Activated CD4-positive, alpha-beta T cell treated with anti-CD3 and anti-CD28 coated beads, Interleukin-2, amount 50 U/mL, for 48 hours (primary cell): ENCODE measurements at places on chromosomes 2 and 18.

DNA sequence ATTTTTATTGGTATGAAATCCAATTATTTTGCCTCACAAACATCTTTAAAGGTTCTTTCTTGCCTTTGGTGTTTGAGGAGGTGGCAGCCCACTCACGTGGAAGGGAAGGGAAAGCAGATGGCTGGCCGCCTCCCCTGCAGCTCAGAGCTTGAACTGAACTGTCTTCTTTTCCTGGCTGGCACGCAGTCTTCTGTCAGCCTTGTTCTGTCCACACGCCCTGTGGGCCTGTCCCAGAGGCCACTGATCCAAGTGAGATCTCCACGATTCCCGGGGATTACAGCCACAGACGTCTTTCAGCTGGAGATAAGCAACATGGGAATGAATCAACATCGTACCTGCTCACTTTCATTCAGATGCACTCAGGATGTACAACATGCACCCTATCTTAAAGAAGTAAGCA is 73.3 kb downstream of the TMEM18 start:
- no peak for DNase-seq

DNA sequence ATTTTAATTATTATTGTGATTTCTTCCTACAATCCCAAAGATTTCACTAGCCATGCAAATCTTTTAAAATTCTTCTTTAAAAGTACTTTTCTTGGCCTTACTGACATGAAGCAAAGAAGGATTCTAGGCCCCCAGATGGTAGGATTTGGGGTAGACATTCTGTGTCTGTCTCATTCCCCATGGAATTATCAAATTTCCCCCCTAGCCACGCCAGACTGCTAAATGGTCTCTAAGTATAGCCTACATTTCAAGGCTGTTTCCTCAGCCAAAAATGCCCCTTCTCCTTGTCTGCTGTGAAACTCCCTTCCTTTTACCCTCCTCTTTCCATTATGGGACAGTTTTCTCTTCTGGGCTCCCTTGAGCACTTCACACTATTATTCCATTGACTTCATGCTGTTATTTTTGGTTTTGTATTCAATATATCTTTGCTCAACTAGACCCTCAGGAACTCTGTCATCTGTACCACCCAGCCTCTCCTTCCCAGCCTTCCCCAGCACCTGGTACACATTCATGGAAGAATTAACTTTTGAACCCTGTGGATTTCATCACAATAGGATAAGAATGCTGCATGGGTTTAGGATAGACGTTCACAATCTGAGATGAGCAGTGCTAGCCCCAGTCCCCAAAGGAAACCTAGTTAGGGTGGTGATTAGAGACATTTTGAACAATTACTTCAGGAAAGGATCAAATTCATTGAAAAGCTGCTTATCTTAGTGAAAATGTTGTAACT is 21.5 kb upstream of the CYP1B1 start:
- DNase-seq, result no peak

GRCh38 chr18:30814446-30814845 is 228.1 kb downstream of the DSC3 start:
- DNase-seq, result no peak

DNA sequence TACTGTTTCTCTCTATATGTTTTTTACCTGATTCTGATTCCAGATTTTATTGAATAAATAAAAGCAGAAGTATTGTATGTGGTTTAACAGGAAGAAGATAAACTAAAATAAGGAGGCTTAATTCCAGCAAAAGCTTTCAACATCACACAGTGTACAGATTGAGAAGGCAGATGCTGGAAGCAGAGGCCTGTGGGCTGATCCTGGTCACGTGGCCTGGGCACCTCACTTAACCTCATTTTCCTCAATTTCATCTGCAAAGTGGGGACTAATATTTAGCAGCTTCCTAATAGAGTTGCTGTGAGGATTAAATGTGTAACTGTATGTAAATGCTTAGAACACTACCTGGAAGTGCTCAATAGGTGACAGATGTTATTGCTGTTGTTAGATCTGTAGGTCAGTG is 58.0 kb downstream of the CDCA7 start:
- DNase-seq, result no peak

GRCh38 chr2:10477443-10478297 is 29.5 kb upstream of the ODC1 start:
- DNase-seq, result no peak

DNA sequence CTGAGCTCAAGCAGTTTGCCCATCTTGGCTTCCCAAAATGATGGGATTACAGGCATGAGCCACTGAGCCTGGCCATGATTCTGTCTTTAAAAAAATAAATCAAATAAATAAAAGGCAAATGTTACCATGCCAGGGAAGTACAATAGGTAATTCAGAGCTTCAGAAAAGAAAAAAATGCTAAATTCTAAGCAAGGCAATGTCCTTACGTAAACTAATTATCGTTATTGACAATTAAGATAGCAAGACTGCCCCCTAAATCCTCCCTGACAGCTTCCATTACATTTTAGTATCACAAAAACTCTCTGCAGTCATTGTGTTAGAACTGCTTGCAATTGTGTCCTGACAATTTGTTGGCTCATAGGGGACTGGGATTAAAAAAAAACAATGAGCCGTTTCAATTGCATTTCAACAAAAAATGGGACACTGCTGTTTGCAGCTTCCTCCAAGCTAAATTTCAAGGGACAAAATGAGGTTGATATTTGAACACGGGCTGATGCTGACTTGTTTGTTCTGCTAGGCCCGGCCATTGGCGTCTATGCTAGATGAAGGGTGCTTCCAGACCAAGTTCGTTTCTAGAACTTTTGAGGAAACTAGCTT is 88.9 kb downstream of the MOGAT1 start:
- no peak for DNase-seq

DNA sequence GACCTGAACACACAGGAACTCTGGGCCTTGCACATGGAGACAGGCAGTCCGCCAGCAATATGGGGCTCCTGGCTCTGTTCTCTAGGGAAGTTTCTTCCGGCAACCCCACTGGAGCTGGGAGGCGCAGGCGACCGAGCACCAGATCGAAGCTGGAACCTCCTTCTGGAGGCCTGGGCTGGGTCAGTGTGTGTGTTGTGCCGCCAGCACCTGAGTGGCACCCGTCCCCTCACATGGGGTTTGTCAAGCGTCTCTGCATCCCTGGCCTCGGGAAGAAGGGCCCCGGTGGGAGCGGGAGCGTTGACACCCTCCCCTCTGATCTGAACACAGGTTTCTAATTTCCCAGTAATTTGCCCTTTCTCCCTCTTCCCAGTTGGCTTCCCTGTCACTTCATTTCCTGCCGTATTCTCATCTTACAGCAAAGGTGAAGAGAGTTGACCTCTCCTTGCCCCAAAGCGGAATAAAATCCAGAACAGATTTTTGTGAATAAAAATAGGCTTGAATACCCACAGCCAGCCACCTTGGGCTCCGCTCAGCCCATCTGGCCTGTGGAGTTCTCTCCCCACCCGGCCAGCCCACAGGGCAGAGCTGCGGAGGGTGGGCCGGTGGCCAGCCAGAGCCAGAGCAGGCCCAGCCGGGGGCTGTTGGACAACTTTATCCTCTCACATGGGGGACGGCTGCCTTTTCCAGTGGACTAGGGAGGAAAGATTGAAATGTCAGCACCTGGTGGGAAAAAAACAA is 85.9 kb downstream of the APOB start:
- no peak for DNase-seq

GRCh38 chr2:45898819-45899218 is 247.3 kb downstream of the PRKCE start:
- no peak for DNase-seq

DNA sequence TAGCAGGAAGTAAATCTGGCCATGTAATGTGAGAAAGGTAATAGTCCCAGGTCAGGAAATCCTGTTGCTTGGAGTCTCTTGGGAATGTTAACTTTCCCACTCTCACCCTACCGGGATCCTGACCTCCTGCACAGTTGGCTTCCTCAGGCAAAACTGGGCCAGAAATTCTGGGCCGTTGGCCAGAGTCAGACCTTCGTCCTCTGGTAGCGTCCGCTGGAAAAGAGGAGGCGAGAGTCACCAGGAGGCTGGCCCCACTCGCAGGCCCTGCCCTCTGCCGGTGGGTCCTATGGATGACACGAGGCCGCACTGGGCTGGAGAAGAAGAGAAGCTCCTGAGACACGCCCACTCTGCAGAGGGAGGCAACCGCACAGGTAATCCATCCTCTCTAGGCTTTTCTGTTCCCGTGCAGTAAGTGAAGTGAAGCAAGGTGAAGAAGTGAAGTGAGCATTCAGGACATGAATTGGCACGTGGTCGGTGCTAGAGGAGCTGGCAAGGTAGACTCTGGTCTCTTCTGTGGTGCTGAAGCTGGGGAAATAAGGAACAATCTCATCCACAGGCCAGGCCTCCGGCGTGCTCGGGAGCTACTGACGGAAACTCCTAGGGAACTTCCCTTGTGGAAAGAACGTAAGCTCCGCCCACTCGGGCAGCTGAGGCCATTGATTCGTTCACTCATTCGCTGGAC is 182.7 kb upstream of the GLI2 start:
- DNase-seq, result peak; percentile 27

DNA sequence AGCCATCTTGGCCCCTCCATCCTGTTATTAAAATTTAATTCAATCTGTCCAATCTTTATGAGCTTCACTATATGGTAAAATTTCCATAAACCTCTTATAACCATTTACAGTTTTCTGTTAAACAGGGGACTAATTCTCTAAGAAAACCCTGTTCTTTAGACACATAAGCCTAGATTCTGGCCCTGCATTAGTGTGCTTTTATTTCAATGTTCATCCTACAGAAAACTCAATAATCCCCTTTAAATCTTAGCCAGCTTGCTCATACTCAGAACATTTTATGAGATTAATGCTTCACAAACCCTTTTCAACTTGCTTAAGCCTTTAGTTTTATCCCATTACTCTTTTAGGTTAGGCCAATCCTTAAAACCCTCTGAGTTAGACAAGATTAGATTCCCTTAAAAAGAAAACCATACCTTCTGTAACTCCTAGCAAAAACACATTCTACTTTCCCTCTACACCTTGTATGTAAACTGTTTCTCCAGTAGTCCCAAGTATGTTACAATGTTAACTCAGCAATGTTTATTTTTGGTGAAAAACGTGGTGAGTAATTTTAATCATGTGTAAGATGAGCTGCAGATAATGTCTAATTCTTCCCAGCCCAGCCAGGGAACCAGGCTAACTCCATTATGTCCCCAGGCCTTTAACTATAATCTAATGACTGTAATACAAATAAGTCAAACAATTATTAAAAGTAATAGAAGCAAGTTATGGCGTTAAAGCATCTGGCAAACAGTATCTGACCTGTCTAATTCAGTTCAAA is 1953.4 kb upstream of the LRRTM1 start:
- DNase-seq, result no peak

DNA sequence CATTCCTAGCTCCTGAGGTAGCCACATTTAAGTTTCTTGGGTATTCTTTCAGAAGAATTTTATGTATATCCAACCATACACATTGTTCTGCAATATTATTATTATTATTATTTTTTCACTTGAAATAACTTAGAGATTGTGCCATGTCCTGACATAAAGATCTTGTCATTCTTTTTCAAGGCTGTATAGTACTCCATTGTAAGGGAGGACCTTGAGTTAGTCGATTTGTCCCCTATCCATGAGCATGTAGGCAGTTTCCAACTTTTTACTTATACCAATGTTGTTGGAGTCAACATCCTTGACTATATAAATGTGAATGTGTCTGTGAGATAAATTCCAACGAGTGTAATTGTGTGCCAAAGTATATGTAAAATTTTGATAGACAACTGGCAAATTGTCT is 891 bp upstream of the EGR4 start:
- DNase-seq, result no peak

GRCh38 chr2:156573710-156574109 is 137.5 kb downstream of the GPD2 start:
- no peak for DNase-seq

- DNase-seq, result no peak
Observed at GRCh38 chr18:50727721-50728471, 91.9 kb downstream of the MRO start.

- no peak for DNase-seq
Observed at GRCh38 chr2:23745068-23745725, 181.7 kb downstream of the ATAD2B start.

DNA sequence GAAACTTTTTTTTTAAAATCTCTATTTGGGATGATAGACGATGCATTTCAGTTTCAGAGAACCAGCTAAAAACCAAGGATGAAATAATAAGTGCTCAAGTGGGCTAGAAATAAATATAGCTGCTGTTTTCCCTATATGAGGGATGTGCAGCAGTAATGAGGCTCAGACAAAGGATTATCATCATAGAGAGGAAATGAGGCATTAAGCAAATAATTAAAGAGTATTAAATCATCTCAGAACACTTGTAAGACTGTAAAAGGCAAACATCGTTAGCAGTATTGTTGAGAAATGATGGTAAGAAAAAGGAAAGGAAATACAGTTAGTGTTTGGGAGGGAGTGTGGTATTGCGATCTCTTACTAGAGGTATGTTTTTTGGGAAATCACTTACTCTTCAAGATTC is 233.5 kb downstream of the TGIF1 start:
- no peak for DNase-seq

DNA sequence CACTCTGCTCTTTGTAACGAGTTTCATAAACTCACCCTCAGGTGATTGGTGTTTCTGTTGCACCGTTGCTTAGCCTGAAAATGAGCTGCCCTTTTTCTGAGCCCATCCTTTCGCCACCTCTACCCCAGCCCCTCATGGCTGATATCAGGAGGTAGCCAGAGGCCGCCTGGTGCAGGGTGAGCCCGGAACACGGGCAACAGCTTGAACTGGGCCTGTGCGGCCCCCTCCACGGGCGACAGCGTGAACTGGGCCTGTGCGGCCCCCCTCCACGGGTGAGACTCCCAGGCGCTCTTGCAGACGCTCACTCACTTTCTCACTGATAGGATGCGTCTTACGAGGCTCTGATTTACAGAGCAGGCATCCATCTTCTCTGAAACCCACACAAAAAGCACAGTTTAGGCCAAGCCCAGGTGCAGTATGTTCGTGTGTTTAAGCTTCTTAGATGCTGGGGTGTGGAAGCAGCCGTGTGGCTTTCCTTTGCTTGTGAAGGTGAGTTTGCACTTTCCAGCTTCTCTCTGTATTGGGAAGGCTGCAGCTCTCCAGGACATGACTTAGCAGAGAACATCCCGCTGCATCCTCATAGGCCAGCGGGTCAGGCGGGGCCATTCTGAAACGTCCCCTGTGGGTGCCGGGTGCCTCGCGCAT is 83.5 kb downstream of the NFATC1 start:
- DNase-seq, result no peak

GRCh38 chr2:234044157-234044556 is 6.3 kb upstream of the SPP2 start:
- no peak for DNase-seq

DNA sequence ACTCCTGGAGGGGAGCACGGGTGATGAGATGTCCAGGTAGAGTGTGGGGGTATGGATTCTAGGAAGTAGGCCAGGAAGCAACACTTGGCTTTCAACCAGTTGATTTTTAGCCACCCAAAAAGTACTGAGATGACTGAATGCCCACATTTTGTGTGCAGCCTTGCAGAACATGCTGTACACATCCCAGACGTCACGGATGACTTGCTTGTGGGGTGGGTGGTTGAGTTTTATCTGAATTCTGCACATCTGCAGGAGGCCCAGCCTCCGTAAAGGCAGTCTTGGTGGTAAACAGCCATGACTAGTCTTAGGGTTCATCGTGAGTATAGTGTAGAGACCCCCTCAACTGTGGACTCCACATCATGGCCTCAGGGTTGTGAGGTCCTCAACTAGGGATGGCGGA is 53.3 kb upstream of the CCDC195 start:
- DNase-seq, result no peak

GRCh38 chr2:223601018-223601417 is 1.1 kb downstream of the SCG2 start:
- DNase-seq, result no peak

GRCh38 chr2:190103144-190103543 is 40.6 kb upstream of the MSTN start:
- no peak for DNase-seq

GRCh38 chr2:158984604-158985135 is 16.2 kb downstream of the TANC1 start:
- DNase-seq, result no peak
